ENCODE measurements at places on chromosomes 7 and 10. TPM values are rescaled to one million over a fixed set of nuclear protein-coding genes. Genes with fewer than 3 reads are reported as not detected.
A peak's percentile ranks its signal among the peaks of the same experiment; 100 is the strongest.

AKR1C4 gene
- not detected for polyA plus RNA-seq

HTRA1 gene
- not detected for polyA plus RNA-seq

FXYD4 gene
- not detected for polyA plus RNA-seq

AGMO gene
- polyA plus RNA-seq = 0.85 TPM

PTPRZ1 gene
- not detected for polyA plus RNA-seq

- DNase-seq = no peak
These were observed 229.7 kb upstream of the SEMA3E start for GRCh38 chr7:83878614-83879013.

DNA sequence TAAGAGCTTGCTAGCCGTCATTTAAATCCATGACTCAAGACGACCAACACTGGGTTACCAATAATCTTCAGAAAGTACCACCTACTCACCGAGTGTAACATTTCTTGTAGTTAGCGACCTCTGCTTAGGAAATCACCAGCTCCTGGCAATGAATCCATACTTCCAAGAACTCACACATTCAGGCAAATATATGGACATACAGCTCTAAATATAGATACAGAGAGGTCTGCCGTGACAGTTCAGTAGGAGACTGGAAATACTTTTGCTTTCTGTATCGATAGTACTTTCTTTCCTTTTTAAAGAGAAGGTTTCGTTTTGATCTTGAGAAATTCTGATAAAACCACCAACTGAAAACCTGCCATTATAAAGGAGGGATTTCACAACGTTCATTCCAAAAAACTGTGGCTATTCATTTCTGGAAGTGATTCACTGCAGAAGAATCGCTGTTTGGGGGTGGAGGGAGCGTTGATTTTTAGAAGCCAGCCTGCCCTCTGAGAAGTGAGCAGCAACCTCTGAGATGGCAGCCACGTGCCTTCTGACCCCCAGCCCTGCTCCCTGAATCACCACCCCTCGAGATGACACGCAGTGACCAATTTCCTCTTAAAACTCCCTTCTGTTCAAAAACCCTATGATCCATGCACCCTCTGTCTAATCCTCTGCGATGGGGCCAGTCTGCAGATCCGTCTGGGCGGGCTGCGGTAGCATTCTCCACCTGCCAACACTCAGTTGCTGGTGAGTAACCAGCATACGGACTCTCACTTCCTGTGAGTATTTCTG is 179.0 kb upstream of the KLF14 start:
- DNase-seq = peak; percentile 67

DNA sequence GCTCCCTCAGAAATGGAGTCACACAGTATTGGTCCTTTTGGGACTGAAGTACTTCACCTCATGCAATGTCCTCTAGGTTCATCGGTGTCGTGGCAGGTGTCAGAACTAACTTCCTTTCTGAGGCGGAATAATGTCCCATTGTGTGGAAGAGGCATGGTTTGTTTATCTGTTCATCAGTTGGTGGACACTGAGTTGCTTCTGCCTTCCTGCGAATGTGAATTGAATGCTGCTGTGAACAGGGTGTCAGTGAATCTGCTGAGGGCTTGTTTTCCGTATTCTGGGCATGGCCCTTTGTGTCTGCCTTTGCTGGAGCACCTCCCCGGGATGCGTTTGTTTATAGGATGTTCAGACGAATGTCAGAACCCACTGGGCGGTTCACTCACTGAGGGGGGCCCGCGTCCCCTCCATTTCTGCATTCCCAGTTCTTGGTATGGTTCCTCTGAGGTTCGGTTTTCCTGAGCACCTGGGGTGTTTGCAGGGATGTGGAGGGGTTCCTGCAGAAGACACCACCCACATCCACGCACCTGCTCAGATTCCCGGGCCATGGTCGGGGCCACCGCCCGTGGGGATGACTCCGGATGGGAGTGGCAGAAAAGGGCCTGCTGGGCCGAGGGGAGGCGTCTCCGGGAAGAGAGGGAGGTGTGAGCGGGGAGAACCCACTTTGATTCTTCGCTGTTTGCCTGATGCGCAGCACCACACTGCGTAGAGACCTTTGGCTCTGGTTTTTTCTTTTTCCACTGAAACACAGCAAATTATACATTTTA is 33.1 kb downstream of the CHST12 start:
- DNase-seq = no peak

GRCh38 chr7:74625446-74625845 is 32.1 kb upstream of the GTF2I start:
- peak; percentile 43 for DNase-seq

DNA sequence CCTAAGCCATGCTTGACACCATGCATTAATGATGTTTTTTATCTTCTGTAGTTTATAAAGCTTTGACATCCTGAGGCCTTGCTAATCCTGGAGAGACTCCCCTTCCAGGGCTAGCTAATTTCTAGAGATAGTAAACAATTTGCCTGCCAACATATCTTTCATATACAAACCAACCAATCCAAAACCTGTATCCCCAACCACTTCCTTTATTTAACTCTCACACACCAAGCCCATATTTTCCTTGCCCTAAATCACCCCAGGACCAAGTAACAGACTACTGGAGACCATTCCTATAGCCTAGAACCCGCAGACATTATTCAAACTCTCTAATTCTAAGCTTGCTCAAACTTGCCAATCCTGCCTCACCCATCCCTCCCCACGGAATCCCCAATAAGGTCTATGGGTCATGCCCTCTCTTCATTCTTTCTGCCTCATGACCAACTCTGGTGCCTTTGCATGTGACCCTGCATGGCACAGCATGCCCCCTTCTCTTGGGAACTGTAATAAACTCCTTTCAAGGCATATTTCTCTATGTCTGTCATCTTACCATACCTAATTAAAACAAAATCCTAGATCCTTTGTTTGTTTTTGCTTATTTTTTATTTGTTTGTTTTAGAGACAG is 116.6 kb upstream of the CACUL1 start:
- DNase-seq = no peak

DNA sequence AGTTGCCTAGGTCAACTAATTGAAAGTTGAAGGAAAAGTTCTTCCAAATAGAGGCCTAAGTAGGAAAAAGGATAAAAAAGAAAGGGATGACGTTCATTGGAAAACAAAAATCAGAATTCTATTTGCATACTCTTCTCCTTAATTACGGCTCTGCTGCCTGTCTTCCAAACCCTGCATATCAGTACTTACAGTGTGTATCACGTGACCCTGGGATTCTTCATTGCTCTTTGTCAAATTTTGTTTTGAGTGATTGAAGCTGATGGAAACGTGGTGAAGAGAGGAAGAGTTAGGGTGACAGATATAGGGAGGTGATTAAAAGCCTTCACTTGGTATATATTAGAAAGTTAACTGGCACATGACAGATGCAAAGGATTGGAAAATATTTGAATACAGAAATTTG is 97.9 kb downstream of the ZNF92 start:
- no peak for DNase-seq

GRCh38 chr10:131829156-131829930 is 71.5 kb upstream of the PPP2R2D start:
- DNase-seq = no peak

DNA sequence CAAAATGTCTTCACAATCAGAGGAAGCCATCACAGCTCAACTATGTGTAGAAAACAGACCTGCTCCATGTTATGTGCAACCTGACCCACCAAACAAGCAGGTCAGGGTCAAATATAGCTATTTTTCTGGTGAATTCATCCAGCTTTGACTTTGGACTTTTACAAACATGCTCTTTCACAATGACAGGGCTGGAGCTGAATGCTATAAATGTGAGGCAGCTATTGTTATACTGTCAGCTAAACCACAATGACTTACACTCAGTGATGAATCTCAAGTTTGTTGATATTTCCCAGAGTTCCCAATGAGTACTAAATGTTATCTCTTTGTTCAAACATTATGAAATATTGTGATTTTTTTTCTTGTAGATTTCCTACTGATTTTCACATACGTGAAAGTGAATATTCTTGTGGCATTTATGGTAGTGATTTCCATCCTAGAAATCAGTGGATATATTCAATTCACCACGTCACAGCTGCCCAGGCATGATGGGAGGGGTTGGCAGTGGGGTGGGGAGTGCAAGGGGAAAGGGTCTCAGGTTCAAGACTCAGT is 2.5 kb upstream of the ITIH2 start:
- DNase-seq = no peak

GRCh38 chr7:67788669-67789068 is 792.0 kb downstream of the TYW1 start:
- DNase-seq = peak; percentile 28

Measured in K562 (cell line).